Activated CD4-positive, alpha-beta T cell treated with anti-CD3 and anti-CD28 coated beads for 1 hour (primary cell): ENCODE measurements at places on chromosomes 2 and 18.

- DNase-seq: no peak
These were observed 45.6 kb downstream of the RAB27B start for GRCh38 chr18:54873884-54874255.

DNA sequence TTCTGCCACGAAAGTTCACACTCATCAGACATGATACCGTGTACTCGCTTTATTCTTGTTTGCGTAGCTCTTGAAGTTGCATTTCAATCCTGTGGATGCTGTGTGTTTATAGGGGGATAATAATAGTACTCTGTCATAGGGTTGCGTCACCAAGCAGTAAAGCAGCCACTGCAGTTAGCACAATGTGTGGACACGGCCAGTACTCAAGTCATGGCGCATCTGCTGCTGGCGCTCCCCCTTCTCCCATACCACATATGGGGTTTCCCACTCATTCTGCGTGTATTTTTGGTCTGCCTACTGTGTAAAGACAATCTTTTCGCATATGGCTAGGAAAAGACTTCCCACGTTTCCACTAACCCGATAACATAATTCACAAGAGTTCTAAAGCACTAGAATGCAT lies 2.1 kb upstream of the ZBTB14 start:
- no peak for DNase-seq

DNA sequence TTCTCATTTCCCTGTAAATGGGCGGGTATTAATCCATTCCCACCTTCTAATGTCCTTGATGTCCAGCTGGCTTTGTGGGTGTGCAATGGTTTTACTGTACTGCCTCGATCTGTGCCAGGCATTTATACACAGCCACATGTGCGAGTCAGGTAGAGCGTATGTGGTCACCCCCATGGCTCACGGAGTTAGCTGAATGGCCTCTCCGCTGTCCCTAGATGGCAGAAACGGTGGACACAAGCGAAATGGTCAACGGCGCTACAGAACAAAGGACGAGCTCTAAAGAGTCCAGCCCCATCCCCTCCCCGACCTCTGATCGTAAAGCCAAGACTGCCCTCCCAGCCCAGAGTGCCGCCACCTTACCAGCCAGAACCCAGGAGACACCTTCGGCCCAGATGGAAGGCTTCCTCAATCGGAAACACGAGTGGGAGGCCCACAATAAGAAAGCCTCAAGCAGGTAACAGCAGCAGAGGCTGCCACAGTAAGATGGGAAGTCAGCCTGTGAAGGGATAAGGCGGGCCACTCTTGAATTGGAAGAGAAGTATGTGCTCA lies 59.1 kb upstream of the EML6 start:
- DNase-seq: no peak

GRCh38 chr2:177326005-177326404 lies 61.5 kb upstream of the NFE2L2 start:
- DNase-seq: no peak

GRCh38 chr18:77058290-77058835 lies 74.2 kb downstream of the MBP start:
- no peak for DNase-seq

GRCh38 chr2:30466216-30466615 lies 19.2 kb downstream of the LCLAT1 start:
- no peak for DNase-seq
